SJSA1 (cell line): ENCODE measurements at places on chromosomes 6 and 20.

GRCh38 chr6:33419580-33420490, at the start of gene SYNGAP1:
Gene SYNGAP1 (plus strand): TSS chr6:33420065. CDS start chr6:33420265, 200 bp downstream.
- DNase-seq, result peak; percentile 57

DNA sequence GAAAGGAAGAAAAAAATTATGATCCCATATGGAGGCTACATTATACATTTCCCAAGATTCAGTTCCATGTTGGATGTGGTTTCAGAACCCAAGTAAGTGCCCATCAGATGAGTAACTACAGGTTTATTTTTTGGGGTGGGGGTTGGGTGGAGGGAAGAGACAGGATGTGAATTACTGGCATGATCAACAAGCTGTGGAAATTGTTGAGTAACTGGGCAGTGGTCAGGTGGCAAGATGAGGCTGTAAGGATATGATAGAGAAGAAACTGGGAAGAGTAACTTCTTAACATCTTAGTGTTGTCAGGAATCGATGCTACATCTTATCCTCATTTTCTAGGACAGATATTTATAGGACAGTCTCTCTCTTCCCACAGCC, 153.5 kb downstream of the CFAP61 start:
- DNase-seq, result no peak

- peak; percentile 28 for DNase-seq
These were observed 69.1 kb upstream of the TOP1 start for GRCh38 chr20:40959325-40960092.

GRCh38 chr20:57203986-57204385, 62.5 kb downstream of the BMP7 start:
- no peak for DNase-seq

DNA sequence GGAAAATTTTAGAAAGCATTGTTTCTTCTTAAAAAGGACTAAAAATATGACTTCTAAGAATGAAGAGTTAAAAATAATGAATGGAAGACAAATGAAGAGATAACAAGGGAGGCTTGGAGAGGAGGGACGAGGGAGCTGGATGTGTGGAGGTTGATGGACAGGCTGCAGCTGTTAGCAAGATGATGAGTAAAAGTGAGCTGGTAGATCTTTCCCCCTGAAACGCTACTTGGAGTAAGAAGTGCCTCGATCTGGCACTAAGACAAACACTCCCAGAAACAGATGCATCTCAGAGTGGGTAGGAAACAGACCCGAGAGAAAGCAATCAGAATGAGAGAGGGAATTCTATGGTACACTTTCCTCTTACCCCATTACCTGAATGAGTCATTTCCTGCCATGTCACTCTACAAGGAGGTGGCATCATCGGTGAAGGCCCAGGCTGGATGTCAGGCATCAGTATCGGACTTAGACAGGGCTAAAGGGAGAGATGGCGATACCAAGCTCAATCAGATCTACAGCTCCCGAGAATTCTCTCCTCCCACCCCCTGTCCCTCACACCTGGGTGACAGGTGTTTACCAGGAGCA, 154.1 kb upstream of the BMP2 start:
- no peak for DNase-seq

DNA sequence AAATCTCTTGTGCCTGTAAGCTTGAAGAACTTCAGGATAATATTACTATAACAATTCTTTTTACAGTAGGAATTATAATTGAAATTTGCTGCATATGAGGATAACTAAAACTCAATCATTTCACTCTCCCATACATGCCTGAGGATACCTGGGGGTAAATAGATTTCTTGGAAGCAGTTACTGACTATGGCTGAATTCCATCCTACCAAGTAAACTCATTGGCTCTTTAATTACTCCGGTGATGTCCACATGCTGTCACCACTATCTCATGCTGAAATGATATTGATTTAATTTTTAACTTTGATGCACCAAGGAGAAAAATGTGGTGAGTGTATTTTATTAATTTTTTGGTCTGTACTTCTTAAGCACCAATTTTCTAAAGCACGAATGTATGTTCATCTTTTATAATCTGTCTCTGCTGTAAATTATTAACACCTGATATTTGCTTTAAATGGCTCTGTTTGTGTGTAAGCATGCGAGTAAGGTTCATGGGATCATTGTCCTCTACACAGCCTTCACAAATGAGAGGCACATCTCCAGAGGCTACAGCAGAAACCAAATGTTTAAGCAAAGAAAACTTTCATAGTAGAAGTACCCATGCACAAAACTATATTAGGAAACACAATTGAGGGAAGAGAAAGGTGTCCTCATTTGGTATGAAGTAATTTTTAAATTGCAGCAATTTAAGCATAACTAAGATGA, 164.2 kb upstream of the POU3F2 start:
- DNase-seq, result no peak

GRCh38 chr6:45169815-45170214, 158.3 kb upstream of the RUNX2 start:
- DNase-seq, result no peak

- DNase-seq, result no peak
These were observed 29.1 kb downstream of the OPN5 start for GRCh38 chr6:47810885-47811284.

- DNase-seq, result peak; percentile 79
These were observed 113.6 kb upstream of the ID4 start for GRCh38 chr6:19723545-19723944.

DNA sequence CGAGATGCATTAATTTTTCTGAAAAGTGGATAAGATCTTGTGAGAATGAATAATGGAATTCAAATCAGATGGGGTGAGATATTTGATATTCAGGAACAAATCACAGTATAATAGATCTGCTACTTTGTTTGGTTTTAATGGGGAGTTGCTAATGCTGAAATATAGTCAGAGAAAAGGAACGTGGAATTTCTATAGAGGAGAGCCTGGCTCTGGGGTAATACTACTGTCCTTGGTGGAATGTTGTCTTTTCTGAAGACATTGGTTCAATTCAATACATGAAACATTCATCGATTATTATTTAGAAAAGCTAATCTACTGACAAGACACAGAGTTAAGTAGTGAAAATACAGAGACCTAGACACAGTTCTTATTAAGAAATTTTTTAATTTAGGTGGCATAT, 108.6 kb downstream of the ESR1 start:
- no peak for DNase-seq

- DNase-seq, result peak; percentile 6
These were observed 2.7 kb upstream of the DTD1 start for GRCh38 chr20:18585134-18585533.

DNA sequence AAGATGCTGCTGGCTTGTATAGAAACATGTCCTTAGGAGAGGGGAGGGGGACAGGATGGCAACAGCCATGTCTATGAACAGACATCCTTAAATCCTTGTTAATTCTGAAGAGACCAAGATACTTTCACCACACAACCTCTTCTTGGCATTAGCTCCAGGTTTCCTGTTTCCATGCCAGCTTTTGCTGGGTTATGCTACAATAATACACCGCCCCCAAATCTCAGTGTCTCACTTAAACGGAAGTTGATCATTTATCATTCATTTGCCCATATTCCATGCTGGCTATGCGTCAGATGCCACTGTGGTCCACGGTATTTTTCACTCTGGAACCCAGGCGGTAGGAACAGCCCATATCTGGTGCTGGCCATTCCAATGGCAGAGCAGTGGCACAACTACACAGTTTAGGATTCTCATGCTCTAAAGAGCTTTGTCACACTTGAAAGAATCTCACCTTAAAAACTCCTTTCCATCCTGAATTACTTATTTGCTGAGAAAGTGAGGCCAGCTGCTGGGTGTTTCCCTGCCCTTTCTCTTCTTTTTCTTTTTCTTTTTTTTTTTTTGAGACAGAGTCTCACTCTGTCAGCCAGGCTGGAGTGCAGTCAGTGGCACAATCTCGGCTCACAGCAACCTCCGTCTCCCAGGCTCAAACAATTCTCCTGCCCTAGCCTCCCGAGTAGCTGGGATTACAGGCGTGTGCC, 3.7 kb upstream of the RNASET2 start:
- DNase-seq, result no peak

DNA sequence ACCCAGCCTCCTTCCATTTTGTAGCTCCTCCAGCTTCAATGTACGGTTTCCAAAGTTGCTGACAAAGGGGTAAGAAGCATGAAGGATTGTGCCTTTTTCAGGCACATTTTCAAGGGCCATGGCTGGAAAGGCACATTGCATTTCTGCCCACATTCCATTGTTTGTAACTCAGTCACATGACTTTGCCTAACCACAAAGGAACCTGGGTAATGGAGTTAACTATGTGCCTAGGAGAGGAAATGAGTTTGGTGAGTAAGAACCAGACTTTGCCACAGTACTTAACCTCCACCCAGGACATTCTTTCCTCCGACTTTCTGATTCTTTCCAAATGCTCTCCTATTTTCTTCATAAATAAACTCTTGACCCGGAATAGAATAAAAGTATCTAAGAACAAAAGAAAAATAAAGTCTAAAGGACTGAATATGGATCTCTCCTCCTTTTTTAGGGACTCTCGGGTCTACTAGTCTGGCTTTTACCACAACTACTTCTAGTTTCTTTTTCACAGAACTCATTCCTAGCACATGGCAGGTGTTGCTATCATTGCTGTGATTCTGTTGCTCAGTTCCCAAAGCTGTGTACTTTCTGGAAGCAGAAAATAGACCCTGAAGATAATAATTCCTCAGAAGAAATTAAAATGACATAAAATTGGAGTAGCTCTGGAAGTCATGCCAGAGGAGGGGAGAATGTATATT, 81.5 kb upstream of the ISM1 start:
- no peak for DNase-seq

- DNase-seq, result no peak
These were observed 53.9 kb downstream of the AFG1L start for GRCh38 chr6:108348655-108349349.
